ENCODE measurements at places on chromosomes 13 and 19.
A peak's percentile ranks its signal among the peaks of the same experiment; 100 is the strongest.

DNA sequence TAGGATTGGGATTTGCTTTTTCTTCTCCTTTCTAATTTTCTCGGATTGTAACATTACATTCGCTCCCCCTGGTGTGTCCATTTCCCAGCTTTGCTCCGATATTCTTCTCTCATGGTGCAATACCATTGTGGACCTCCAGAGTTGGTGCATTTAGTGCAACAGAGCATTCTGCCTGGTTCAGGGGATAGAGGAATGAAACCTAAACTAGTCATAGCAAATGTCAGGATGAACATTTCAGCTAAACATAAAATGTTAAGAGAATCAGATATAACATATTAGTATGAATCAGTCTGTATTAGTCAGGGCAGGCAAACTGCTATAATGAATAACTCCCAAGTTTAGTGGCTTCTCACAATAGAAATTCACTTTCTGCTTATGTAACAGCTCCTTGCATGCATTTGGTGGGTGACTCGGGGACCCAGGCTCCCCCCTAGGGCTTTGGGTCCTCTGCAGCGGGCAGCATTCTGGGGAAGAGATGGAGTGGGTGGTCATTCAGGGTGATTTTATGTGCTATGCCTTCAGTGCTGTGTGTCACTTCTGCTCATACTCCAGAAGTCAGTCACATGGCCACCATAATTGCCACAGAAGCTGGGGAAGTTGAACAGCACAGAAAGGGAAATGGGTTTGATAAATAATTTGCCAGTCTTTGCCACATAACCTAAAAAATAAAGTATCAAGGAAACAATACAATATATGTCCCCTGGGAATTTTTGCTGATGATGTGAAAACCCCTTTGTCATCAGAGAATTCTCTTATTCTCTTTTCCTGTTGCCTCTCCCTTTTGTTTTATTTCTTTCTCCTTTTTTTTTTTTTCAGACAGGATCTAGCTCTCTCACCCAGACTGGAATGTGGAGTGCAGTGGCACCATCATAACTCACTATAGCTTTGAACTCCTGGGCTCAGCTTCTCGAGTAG lies 111.0 kb downstream of the HSPH1 start:
- no peak for DNase-seq

GRCh38 chr19:42440357-42441048 lies 2.2 kb downstream of the CXCL17 start:
- DNase-seq: no peak

- DNase-seq: no peak
These were observed 176.5 kb downstream of the CACNA1A start for GRCh38 chr19:13329766-13330165.

DNA sequence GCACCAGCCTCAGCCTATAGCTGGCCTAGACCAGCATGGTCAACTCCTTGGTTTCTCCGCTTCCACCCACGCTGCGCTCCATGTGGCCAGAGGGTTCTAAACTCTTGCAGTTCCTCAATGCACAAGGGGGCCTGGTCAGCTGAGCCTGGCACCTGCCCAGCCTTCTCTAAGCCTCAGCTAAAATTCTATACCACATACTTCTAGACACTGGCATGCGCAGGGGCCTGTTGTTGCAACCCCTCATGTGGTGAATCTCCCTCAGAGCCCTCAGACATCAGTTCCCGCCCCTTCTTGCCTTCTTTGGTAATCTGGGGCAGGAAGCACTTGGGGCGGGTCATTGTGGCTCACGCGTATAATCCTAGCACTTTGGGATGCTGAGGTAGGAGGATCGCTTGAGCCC lies 19.7 kb upstream of the LDLR start:
- DNase-seq: no peak

DNA sequence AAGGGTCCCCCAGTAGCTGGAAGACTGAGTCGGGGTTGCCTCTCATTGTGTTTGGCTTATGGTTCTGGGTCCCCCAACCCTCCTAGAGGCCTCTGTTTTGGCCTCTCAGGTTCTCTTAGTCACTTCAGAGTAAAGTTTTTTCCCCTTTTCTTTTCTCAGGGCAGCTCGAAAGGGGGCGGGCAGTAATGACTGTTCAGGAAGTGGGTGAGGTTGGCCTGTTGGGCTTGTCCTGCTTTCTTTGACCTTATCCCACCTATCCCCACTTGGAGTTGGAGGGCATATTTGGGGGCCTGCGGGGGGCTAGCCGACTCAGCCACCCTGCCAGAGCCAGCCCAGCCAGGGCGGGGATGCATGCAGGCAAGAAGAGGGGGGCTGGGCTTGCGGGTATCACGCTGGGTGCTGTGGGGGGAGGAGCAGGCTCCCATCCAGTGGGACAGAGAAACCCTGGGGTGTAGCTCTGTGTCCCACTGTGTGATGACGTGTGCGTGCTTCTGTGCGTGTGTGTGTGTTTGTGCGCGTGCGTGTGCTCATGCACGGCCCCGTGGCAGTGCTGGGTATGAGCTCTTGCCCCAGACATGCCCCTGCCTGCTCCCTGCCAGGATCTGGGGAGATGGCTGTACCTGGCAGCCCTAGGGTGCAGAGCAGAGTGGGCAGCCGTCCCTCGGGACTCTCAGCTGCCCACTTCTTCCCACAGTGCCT lies 1.4 kb downstream of the CIC start:
- no peak for DNase-seq

DNA sequence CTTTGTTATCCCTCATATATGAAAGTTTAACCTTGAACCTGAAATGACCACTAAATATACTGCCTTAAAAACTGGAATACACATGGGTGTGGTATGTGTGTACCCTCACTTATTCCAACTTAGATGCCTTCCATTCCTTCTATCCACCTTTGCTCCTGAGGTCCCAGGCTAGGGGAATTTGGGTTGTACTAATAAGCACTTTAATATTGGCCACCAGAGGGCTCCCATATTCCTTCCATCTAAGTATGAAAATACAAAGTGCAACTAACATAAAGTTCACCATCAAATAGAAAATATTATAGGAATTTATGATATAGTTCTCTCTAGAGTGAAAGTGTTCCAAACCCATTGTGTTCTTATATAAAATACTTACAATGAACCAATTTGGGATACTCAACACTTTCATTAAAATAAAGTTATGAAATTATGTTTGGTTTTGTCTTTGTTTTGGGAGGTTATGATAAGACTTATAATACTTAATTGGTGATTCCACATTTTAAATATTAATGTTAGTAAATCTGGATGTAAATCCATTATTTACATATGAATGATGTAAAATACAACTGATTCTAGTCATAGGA lies 62.3 kb downstream of the ITGBL1 start:
- DNase-seq: peak; percentile 49

DNA sequence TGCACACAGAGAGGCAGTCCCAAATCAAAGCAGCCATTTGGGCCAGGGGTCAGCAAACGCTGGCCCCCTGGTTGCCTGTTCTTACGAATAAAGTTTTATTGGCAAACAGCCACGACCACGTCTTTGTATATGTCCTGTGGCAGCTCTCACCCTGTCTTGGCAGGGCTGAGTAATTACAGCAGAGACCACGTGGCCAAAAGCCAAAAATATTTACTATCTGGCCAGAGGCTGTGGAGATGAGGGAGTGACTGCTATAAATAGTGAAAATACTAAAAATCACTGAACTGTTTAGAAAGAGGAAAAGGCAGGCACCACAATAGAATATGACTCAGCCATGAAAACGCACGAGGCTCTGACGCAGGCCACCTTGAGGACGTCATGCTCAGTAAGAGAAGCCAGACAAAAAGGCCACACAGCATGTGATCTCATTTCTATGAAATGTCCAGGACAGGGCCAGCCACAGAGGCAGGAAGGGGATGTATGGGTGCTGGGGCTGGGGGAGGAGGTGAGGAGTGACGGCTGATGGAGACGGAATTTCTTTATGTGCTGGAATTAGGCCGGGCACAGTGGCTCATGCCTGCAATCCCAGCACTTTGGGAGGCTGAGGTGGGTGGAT lies 29.4 kb downstream of the SMIM24 start:
- no peak for DNase-seq

GRCh38 chr19:45110851-45111266 lies 17.9 kb downstream of the PPP1R37 start:
- no peak for DNase-seq

DNA sequence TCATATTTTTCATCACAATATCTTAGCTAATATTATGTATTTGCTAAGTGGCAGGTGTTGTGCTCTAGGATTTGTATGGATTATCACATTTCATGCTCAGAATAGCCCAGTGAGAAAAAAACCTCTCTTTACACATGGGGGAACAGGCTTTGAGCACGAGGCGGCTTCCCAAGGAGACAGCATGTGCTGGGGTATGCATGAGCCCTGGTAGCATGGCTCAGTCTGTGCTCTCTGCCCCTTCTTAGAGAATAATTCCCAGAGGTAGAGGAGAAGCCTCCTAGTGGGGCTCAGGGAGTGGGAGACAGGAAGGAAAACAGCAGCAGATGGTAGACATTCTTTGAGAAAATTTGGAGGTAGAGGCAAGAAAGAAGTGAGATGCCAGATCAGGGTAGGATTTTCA lies 31.6 kb downstream of the RNASEH2B start:
- DNase-seq: no peak

- DNase-seq: no peak
These were observed 238.2 kb downstream of the B3GLCT start for GRCh38 chr13:31437975-31438374.

GRCh38 chr13:30313311-30313710 lies 6.0 kb upstream of the KATNAL1 start:
- DNase-seq: no peak

- DNase-seq: no peak
These were observed 6.2 kb downstream of the SETDB2 start for GRCh38 chr13:49450105-49450819.

DNA sequence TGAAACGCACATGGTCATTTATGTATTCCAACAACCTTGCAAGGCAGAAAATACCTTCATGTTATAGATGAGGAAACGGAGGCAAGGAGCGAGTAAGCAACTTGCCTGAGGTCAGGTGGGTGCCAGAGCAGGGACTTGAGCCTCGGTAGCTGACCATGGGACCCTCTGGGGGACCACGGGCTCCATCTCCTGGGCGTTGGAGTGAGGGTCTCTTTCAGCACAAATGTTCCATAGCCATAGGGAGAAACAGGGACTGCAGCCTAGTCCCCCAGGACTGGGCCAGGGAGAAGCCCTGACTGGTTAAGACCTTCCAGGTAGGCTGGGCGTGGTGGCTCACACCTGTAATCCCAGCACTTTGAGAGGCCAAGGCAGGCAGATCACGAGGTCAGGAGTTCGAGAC lies 38.4 kb upstream of the ADGRE5 start:
- DNase-seq: no peak

- no peak for DNase-seq
These were observed 6.6 kb upstream of the SIGLEC12 start for GRCh38 chr19:51508059-51508733.

- no peak for DNase-seq
These were observed 9.5 kb downstream of the GPR32 start for GRCh38 chr19:50779504-50780457.

- DNase-seq: no peak
These were observed 7.5 kb downstream of the IGLON5 start for GRCh38 chr19:51318687-51319648.

DNA sequence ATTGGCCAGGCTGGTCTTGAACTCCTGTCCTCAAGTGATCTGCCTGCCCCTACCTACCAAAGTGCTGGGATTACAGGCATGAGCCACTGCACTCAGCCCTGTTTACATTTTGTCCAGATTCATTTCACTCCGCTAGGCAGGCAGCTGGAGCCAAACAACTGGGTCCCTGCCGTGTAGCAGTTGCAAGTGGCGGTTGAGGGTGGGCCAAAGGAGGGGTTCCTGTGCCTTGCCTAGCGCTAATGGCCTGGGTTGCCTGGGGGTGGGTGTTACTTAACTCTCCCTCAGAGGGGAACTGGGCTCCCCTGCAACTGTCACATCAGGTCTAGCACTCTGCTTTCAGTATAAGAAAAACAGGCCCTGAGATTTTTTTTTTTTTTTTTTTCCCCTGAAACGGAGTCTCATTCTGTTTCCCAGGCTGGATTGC lies 7.4 kb downstream of the ACP5 start:
- DNase-seq: no peak

GRCh38 chr13:26442541-26442940 lies 114.9 kb upstream of the WASF3 start:
- no peak for DNase-seq

DNA sequence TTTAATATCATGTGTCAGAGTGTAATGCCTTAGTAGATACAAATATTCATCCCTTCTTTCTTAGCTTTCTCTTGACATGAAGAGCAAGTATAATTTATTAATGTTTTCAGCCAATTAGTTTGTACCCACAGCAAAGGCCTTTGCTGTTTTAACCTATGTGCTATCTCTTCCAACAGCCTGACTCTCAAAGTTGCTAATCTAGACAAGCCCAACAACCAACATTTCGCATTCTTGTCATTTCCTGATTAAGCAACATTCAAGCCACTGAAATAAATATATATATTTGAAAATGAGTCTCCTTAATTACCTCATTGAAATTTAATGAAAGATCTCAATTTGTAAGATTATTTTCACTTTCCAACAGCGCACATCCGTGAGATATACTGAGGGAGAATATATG lies 18.5 kb downstream of the EPSTI1 start:
- DNase-seq: no peak

DNA sequence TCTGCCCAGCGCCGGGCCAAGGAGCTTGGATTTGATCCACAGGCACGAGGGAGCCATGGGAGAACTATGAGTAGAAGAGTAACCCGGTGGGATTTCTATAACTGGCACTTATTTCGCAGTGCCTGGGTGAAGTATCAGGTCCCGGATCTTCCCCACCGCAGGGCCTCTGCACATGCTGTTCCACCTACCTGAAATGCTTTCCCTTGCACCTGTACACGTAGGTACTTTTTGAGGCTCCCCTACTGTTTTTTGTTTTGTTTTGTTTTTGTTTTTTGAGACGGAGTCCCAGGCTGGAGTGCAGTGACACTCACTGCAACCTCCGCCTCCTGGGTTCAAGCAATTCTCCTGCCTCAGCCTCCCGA lies 402 bp upstream of the KANK3 start:
- no peak for DNase-seq

GRCh38 chr13:48866249-48866648 lies 109.5 kb upstream of the FNDC3A start:
- DNase-seq: no peak

GRCh38 chr13:57631596-57632275 lies at the start of gene PCDH17:
TSS of gene PCDH17 (plus strand) at chr13:57631744. CDS start at chr13:57632547, 803 bp downstream.
- DNase-seq: no peak

DNA sequence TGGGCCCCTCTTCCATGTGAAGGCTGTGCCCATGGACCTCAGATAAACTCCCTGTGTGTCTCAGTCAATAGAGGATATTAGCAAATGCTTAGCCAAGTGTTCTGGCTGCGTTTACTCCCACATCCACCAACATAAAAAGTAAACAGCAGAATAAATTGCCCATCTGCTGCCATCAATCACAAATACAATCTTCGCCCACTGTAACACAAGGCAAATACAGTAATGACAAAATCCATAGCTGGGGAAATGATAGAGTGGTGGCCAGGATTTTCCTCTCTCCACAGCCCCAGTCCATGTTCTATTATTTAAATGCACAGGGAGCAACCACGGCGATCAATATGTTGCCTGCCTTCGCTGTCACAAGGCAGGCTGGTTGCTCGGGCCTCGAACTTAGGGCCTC lies 376.5 kb downstream of the UQCRFS1 start:
- DNase-seq: no peak
